CD14-positive monocyte (primary cell): ENCODE measurements at places on chromosomes 16 and 17.

GRCh38 chr17:51261024-51261963 lies 948 bp downstream of the UTP18 start:
- DNase-seq = peak; percentile 52

DNA sequence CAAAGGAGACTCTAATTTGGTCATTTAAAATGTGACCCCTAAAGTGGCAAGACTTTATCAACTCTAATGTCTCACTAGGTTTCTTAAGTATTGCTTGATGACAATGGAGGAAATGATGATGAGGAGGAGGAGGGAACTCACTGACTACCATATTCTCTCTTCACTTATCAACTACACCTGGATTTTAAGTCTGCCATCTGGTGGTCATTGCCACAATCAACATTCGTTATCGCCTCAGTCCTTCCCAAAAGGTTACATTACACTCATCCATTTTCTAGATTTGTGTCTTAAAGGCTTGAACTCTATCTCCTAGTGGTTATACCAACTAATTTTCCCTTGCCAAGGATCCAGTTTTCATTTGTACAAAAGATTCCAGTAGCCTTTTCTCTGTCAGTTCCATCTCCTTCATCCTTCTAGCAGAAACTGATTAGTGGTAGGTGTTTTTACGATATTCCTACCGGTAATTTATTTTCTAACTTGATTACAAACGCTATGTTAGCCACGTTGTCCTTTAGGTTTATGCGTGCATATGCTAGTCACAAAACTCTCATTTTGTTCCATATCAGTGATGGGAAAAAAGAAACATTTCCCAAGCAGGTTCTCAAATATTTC lies 114.6 kb upstream of the NOG start:
- no peak for DNase-seq

- no peak for DNase-seq
Observed at GRCh38 chr16:51734220-51734619, 583.1 kb upstream of the SALL1 start.

- DNase-seq = peak; percentile 25
Observed at GRCh38 chr16:66485376-66485775, 58.3 kb downstream of the BEAN1 start.

- peak; percentile 39 for DNase-seq
Observed at GRCh38 chr17:19538095-19539039, 4.7 kb downstream of the SLC47A1 start.

DNA sequence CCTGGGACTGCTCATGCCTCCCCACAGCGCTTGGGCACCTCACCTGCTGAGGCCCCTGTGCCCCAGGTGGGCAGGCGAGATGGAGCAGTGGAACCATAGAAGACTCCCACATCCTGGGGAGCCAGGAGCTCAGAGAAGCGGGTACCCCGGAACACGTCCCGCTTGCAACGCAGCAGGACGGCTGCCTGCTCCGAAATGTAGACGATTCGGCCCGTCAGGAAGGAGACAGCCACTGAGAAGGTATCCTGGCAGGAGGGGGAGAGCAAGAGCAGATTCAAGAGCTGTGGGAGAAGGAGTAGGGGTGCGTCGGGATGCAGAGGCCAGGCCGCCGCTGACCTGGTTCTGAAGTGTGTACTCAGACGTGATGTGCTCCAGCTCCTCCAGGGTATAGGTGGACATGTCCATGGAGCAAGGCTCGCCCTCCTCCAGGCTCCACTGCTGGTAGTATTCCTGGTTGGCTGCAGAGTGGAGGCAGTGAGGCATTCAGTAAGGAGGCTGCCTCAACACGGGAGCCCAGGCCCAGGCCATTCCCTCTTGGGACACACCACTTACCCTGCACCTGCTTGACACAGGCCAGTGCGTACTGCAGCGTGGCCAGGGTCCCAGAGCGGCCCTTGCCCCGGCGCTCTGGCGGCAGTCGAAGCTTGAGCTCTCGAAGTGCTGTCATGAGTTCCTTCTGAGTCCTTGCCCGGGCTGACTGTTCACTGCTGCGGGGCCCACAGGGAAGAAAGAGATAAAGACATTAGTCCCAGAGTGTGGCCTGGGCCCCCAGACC lies 2.6 kb downstream of the PER1 start:
- no peak for DNase-seq

DNA sequence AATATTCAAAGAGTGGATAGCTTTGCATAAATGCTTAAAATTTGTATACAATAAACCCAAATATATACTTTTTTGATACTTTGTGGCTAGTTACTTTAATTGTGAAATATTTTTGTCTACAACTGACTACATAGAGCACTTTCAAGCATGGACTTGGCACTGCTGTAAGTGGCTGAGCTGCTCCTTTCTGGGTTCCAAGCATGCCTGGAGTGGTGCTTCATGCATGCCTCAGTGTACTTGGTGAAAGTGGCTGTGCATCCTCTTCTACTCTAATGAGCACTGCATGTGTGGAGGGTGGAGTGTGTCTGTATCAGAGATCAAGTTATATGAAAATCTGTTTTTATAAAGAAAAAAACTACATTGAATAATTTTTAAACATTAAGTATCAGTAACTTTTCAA lies 94.1 kb downstream of the OMG start:
- DNase-seq = no peak

DNA sequence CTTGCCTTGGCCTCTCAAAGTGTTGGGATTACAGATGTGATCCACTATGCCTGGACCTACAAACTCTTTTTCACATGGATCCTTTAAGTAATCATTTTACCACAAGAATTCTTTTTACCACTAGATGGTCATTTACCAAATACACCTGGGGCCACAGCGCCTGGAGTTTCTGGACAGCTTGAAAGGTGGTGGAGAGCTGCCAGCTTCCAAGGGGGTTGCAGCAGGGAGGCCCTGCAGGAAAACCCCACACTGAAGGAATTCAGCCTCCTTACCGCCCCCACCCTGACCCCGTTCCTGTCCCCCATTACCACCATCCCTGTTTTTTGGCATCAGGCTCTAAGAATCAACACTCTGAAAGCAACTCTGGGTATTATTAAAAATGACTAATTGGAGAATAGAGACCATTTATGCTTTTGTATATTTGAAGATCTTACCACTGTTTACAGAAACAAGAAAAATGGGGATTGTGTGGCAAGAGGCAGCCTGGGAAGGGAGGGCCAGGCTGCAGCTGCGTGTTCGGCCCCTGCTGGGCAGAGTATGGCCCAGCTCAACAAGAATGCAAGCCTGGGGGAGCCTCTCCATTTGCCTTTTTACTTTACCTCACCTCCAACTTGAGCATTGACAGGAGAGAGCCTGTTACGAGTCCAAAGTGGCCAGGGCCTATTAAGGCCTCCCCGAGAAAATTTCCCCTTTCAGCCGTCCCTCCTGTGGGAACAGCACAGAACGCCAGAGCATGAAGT lies 209.9 kb downstream of the ZFHX3 start:
- DNase-seq = no peak
